ENCODE measurements at places on chromosomes 12 and 14.
A peak's percentile ranks its signal among the peaks of the same experiment; 100 is the strongest.

DNA sequence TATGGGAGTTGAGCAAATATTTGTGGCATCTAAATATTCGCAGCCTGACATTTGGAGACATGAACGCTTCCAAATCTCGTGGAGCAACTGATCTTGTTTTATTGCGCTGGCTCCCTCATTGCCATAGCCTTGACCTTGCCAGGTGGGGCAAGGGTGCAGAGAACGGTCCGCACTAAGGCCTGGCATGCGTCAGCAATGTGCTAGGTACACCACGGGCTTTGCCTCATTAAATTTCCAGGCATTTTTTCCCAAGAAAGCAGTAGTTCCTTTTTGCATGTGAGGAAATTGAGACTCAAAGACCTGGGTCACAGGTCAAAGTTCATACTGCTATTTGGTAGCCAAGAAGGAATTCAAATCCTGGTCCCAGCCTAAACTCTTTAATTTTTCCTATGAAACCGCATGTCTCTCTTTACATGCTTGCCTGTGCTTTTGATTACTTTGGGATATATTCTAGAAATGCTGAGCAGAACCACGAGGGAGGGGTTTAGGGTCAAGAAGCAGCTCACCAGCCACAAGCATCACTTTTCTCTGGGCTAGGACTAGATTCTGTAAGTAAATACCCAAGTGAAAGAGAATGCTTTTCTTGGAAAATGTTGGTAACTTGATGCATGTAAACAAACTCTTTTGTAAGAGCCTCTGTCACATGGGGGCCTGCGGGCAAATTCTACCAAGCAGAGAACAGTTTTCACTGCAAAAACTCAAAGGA lies 891.6 kb downstream of the VRK1 start:
- no peak for DNase-seq

- no peak for DNase-seq
Observed at GRCh38 chr12:57905812-57906475, 35.4 kb upstream of the ATP23 start.

DNA sequence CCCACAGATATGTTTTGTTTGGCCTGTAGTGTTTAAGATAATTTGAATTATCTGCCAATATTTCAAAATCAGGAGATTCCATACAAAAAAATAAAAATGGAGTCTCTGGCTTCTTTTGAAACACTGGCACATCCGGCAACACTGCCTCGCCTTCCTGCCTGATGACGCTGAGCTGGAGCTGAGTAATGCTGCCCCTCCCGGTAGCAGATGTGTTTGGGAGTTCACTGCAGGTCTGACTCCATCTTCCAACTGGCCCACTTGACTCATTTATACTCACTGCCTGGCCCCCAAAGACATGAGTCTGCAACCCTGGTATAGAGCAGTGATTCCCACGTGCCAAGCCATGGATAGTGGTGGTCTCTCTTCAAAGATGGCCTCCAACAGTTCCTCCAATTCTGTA lies 7.4 kb downstream of the CIT start:
- DNase-seq = no peak

GRCh38 chr14:23487216-23487615 lies 17.7 kb downstream of the NGDN start:
- no peak for DNase-seq

- DNase-seq = no peak
Observed at GRCh38 chr12:65462484-65462883, 184.0 kb downstream of the MSRB3 start.

- DNase-seq = no peak
Observed at GRCh38 chr14:73851000-73851399, 631 bp upstream of the PTGR2 start.

DNA sequence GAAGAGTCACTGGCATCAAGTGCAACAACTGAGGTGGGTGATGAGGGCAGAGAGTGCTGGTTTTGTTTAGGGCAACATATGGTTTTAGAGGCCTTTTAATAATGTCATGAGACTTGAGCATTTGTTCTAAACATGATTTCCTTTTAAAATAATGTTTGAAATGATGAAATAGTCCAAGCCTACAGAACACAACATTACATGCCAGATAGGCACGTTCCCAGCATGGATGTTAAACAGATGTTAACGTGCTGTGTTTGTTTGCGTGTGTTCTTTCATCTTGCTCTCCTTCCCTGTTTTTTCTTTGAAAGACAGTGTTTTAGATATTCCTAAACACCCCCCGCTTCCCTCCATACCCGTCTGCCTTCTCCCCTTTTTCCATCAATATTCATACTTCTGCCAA lies 82.3 kb downstream of the RGS6 start:
- no peak for DNase-seq

DNA sequence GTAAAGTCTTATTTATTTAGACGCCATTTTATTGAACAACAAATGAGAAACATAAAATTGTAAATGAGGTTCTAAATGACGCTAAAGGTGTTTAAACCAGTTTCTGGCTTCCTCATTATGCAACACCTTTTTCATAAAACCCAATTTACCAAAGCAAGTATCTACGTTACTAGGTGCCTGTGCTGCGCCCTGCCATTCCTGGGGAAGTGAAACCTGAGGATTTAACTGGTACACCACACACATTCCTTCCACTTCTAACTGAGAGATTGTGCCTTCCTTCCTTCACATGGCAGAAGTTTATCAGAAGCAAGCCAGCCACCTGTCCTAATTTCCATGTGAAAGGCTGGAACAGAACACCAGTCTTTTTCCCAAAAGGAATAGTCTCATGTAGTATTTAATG lies 40.3 kb upstream of the GCH1 start:
- DNase-seq = no peak

GRCh38 chr12:112539221-112539620 lies 120.5 kb downstream of the PTPN11 start:
- no peak for DNase-seq

DNA sequence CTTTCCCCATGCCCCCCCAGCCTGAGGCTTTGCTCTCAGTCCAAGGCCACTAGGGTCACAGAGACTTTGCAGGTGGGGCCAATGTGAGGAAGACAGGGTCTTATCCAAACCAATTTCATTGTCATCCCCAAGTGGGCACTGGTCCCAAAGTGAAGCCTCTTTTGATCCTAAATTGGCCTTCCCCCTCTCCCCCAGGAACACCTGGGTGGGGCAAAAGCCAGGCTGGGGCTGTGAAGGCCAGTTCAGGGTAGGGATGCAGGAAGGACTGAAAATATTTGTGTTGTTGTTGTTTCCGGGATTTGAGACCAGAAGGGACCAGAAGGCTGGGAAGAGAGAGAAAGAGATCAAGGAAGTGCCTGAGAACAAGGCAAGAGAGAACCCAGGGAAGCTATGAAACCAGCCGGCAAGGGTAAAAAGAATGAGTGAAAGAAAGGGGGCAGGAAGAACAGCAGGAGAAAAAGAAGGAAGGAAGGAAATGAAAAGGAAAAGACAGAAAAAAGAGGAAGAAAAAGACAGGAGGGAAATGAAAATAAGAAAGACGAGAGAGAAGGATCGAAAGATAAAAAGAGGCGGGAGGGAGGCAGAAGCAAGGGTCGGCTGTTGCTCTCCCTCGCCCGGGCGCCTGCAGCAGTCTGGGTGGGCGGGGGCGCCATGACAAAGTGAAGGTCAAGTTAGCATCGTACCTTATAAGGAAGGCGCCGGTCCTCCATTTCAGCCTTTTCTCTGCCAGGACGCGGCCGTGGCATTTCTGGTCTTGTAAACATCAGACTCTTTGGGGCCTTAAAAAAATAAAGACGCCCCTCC lies 7.4 kb upstream of the HOXC11 start:
- no peak for DNase-seq

- DNase-seq = no peak
Observed at GRCh38 chr12:26813812-26814211, 19.2 kb downstream of the ITPR2 start.

DNA sequence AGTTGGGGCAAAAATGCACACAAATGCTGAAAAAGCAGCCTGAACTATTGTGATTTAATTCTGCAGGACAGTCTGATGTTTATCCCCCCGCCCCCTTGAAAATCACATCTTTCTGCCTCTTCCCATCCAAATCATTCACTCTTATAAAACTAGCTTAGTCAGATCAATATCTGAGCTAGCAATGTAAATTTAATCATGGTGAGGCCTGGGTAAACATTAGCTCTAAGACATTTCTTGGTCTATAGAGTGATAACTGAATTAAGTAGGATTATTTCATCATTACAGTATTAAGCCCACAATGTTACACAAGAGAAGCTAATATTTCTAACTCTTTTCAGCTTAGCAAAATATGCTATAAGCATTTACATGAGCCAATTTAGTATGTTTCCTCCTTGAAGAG lies 9.1 kb upstream of the PCED1B start:
- no peak for DNase-seq

GRCh38 chr12:107402041-107403022 lies 283.3 kb upstream of the PWP1 start:
- DNase-seq = peak; percentile 30

- DNase-seq = no peak
Observed at GRCh38 chr14:55546212-55546874, 33.7 kb upstream of the KTN1 start.

GRCh38 chr14:51677266-51677665 lies 25.6 kb downstream of the FRMD6 start:
- DNase-seq = no peak

DNA sequence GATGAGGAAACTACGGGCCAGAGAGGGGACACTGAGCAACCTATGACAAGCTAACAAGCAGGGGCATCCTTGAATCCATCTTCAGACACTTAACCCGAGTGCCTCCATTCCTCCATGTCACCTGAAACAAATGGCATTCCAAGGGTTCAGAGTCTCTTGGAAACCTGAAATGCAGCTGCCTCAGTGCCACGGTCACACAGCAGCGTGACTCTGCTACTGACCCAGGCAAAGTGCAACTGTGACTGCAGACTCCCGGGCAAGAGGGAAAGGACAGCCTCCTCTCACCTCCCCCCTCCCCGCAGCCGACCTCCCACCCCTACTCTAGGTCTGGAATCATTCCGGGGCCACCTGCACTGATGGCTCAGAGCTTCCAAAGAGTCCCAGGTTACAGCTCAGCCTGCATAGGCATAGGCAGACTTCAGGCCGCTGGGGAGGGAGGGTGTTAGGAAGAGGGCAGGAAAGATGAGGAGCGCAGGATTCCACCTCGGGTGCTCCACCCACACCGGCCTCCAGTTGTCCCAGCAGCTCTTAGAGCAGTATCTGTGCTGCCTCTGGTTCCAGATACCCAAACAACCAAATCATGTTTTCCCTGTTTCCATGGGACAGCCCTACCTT lies 53.2 kb downstream of the KCNK10 start:
- no peak for DNase-seq

- DNase-seq = no peak
Observed at GRCh38 chr12:71980538-71980937, 41.9 kb downstream of the TPH2 start.

DNA sequence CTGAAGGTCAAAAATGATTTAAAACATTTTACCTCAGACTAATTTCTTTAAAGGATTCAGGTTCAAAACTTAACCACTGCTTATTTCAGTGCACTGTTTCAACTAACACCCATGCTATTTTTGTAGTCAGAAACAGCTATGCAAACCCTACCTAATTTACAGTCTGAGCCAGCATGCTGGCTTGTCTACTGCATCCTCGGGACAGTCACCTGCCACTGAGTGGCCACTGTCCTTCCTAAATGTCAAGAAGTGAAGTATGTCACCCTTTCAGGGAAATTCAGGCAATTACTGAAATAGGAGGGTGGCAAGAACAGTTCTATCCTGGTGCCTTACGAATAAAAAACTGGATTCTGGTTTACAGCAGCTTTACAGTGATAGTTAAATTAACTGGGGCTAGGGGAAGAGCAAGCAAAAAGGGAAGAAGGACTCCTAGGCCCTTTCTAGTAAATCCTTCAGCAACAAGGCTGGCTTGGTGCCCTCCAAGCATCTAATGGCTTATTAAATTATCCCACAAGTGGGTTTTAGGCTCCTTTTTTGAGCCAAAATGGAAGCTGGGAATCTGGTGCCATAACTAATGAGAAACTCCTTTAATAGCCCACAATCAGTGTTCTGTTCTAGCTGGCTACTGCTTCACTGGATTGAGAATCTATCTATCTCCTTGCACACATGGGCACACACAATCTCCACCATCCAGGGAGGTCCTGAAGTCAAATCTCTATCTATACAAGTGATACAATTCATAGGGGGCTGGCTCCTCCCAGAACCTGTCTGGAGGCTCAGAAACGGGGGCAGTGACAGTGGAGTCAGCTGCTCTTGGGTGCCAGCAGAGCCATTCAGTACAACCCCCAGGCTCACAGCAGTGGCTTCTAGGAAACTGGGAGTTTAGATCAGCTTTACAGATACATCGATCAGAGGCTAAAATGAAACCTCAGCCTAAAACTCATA lies 43.4 kb downstream of the SH2B3 start:
- DNase-seq = no peak

- DNase-seq = no peak
Observed at GRCh38 chr12:14849661-14850060, 6.3 kb upstream of the ART4 start.

GRCh38 chr12:123120452-123121166 lies 30.3 kb downstream of the PITPNM2 start:
- no peak for DNase-seq

DNA sequence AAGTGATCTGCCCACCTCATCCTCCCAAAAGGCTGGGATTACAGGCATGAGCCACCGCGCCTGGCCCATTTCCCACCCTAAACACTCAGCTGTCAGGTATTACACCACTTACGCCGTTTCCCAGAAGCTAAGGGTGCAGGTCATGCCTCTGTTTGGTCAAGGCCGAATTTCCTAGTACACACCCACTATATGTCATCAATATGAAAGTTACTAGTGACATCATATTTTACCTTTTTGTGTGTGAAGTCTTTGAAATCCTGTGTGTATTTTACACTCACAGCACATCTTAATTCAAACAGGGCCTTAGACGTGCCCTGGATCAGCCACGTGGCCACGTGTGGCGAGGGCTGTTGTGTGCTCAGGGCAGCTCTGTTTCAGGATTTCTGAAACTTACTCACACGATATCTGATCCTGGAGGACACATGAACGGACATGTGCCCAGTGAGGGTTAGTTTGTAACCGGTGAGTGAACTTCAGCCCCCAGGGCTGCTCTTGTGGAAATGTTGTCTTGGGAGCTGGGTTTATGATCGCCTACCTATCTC lies 51.8 kb downstream of the GLT1D1 start:
- no peak for DNase-seq

- DNase-seq = no peak
Observed at GRCh38 chr12:19440019-19440858, 947 bp downstream of the AEBP2 start.

GRCh38 chr14:75577090-75577489 lies 1.3 kb upstream of the FLVCR2 start:
- DNase-seq = no peak

DNA sequence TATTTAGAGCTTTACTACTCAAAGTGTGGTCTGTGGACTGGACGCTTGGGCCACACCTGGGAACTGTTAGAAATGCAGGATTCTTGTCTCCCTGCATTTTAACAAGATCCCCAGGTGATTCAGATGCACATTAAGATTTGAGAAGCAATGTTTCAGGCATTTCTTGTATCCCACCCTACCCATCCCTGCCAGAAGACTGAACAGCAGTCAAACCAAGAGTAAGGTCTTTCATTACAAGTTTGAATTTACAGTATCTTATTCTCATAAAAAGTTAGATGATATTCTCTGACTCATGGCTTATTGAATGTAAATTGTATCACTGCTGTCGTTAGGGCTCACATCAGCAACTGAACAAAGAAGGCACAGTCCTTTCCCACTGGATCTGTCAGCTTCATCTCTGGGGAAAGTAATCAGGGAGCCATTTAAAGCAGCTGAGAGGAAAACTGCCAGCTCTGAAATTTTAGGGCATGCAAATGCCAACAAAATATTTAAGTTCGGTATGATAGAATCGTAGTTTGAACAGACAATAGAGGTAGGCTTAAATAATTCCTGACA lies 141.1 kb downstream of the AKAP6 start:
- DNase-seq = no peak

GRCh38 chr12:48586361-48586760 lies 16.5 kb upstream of the LALBA start:
- DNase-seq = no peak

- no peak for DNase-seq
Observed at GRCh38 chr14:69475194-69475818, 9.2 kb upstream of the PLEKHD1 start.
